ENCODE measurements at places on chromosomes 1 and 21.

- DNase-seq: no peak
These were observed 87.5 kb upstream of the RGS1 start for GRCh38 chr1:192488058-192488457.

DNA sequence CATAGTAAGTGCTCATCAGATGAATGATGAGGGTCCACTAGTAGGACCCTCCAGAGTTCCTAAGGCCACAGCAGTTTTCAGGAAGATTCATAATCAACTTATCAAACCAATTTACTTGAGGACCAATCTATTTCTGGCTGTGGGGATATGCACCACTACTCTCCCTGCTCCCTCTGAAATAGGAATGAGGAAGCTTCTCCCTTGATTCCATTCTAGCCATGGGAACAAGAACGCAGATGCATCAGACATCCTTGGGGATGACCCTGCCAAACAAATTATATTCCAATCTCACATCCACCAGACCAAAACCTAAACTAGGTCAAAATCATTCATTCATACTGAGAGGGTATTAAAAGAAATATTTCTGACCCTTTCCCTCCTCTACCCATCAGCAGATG, 31.5 kb downstream of the JAK1 start:
- DNase-seq: no peak

DNA sequence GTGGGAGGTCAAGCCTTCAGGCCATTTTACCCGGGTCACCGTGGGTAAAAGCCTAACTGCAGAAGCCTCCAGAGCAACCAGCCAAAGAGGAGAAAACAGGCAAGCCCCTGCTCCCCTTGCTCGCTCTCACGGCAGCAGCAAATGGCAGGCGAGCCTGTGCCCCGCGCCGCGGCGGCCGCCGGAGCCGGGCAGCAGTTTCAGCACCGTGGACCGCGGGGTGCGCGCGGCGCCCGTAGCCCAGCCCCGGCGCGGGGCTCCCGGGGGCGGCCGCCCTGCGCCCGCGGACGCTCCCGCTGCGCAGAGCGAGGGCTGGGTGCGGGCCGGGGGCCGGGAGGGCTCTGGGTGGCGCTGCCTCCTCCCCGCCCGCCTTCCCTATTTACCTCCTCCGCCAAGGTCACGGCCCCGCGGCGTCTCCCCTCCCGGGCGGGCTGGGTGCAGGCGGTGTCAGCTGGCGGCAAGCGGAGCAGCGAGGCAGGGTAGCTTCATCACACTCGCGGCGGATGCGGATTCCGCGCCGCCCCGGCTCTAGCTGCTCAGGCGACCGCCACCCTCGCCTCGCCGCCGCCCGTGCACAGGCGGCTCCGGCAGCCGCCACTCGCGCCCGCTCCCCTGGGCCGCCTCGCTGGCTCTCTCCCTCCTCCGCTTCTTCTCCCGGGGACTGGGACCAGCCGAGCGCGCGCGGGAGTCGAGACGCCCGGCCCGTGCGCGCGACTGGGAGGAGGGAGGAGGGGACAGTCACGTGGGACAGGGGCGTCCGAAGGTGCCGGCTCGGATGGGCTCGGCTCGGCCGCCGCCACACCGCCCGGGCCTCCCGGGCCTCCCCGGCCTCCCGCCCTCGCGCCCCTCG, at the start of gene RGS7:
Gene RGS7 (minus strand): TSS at position 687 of the 847 bp plus-strand sequence.
- DNase-seq: peak; percentile 34

- no peak for DNase-seq
These were observed 18.8 kb downstream of the PIK3C2B start for GRCh38 chr1:204475656-204476432.

DNA sequence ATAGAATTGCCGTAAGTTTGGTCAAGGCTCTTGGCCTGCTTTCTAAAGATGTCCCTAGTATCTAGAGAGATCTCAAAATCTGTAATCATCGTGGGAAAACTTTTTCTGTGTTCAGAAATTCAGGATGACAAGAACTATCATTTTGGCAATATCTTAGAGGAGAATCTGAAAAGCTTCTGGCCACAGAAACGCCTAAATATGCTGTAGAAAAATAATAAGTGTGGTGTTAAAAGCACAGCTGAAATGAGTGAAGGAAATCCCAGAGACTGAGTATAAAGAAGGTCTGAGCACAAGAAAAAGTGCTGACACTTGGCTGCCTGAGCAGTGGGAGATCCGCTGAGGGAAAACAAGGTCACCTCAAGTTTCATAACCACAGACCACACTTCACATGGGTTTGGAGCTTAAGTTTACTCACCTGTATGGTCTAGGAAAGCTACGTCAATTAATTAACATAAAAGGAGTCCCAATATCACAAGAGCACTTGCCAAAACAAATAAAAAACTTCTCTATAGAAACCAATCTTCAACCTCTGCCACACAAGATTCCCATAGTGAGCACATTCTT, 235.2 kb upstream of the IRF2BP2 start:
- DNase-seq: no peak

GRCh38 chr1:156845055-156845952, 13.6 kb downstream of the INSRR start:
- DNase-seq: no peak

DNA sequence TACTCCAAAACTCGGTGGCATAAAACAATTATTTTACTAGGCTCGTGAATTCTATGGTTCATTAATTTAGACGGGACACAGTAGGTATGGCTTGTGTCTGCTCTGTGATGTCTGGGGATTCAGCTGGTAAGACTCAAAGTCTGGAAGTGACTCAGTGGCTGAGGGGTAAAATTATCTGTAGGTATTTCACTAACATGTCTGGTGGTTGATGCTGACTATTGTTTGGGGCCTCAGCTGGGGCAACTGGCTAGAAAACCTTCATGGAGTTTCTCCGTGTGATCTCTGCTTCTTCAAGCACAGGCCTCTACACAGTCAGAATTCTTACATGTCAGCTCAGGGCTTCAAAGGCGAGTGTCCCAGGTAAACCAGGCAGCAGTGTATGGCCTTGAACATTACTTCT, 41.2 kb upstream of the KLF17 start:
- DNase-seq: no peak

DNA sequence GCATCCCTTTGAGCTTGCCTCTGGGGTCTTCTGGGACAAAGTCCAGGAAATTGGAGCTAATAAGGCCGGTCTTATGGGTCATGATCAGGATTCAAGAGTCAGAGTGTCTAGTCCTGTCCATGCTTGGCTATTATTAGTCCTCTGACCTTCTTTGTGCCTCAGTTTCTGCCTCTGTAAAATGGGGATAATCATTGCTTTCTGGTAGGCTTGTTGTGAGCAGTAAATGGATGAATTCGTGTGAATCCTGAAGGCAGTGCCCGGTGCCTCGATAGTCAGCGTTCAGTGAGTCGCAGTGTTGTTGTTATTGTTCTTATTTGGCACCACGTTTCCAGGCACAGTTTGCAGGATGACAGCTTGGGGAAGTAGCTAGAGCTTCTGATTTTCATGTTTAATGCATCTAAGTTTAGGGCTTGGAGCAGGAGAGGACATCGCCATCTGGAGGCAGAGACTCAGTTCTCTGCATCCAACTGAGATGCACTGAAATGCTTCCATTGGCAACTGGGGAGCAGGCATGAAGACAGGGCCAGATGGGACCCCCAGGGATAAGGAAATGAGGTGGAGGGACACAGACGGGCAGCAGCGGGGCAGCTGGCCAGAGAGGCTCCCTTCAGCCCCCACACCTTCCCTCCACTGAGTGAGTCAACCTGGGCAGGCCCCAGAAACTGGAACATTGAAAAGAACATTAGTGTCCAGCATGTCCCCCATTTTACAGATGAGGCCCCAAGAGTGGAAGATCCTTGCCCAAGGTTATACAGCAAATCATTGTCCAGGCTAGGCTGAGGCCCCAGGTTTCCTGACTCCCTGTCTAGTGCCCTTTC, 160.3 kb downstream of the PTPRU start:
- DNase-seq: no peak

DNA sequence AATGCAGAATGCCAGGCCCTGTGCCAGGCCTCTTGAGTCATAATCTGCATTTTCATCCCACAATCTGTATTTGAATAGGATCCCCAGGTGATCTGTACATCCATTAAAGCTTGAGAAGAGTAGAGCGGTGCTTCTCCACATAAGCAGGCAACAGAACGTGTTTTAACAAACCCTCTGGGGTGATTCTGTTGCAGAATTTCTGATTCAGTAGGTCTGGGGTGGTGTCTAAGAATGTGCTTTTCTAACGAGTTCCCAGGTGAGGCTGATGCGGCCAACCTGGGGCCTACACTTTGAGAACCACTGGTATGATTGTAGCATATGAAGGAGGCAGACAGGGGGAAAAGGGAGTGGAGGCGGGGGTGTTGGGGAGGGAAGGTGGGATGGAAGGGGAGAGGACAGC, 78.4 kb upstream of the POU3F1 start:
- no peak for DNase-seq

DNA sequence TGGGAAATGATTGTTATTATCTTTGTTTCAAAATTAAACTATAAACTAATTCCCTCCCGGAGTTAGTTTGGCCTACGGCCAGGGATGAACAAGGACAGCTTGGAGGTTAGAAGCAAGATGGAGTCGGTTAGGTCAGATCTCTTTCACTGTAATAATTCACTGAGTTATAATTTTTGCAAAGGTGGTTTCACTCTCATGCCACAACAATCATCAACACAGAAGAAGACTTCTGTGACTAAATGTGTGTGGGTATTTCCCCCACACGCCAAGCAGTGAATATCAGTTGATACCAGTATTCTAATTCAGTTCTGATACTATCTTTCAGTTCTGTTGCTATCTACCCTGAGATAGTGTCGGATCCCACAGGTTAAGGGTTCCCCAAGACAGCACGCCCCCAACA, 215.1 kb downstream of the S1PR1 start:
- DNase-seq: no peak

GRCh38 chr1:205670611-205671430, 9.5 kb downstream of the SLC45A3 start:
- no peak for DNase-seq

DNA sequence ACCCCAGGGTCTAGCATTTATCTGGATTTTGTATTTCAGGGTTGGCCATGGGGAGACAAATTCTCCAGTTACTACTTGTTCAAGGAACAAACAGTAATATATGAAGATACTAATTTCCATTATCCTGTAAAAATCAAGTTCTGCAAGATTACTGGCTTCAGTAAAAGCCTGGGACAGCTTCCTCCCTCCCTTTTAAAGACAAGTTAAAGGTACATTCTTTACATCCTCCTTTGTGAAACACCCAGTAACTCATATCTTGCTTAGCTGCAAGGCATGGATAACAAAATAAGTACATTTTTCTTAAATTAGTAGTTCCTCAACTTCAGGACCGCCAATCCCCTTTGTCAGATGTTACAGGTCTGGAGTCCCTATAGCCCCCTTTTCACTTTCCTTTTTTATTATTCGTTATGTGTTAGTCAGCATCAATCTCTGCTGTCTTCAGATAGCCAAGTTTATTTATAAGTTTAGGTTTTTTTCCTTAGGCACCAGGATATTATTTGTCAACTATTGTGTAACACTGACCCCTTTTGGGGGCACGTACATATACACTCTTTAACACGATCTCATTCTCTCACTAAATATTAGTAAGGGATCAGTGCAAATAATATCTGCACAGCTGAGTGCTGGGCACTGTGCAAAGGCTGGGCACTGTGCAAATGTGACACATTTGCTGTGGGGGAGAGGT, 9.8 kb downstream of the ERRFI1 start:
- DNase-seq: no peak

DNA sequence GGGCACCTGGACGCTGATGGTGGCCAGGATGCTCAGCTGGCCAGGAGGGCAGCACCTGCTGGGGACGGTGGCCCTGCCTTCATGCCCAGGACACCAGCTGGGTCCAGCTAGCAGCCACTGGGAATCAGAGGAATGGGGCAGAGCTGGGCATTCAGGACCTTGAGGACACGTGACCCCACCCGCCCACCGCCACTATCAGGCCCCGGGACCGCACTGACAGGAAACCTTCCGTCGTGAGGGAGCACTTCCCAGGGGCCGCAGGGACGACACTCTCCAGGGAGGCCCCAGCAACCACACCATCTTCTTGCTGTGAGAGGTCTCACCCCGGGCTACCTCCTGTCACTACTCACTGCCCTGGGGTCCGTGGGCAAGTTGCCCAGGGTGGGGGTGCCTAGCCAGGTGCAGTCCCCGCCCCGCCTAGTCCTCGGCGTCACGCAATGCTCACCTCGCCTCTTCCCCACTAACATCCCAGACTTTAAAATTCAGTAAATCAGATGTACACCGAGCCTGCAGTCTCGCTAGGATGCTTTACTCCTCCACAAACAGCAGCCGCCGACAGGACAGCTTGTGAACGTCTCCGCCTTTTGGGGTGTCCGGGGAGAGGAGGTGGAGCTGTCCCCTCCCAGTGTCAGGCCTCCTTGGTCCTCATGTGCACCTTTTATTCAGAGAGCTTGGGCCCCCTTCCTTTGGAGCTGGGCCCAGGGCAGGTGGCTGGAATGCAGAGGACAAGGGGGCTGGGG, 4.9 kb downstream of the VWA1 start:
- no peak for DNase-seq

- DNase-seq: no peak
These were observed 115.3 kb downstream of the RUNX1 start for GRCh38 chr21:34933609-34934335.

GRCh38 chr21:34916446-34916845, 132.7 kb downstream of the RUNX1 start:
- no peak for DNase-seq

DNA sequence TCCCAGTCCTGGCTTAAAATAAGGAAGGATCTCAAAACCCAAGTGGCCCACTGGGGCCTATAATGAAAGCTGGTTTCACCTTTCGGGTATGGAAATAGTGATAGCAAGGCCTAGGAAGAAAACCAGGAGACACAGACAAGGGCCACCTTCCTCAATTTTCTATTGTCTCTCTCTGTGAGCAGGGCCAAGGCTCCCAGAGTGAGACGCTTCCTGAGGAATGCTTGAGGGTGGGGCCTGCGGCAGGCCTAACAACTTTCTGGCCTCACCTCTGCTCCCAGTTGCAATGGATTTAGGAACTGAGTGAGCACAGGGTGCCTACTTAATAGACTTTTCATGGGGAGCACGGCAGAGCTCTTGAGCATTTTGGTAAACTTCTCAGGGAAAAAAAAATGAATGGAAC, 300.9 kb downstream of the ASTN1 start:
- DNase-seq: no peak

- no peak for DNase-seq
These were observed 399.5 kb downstream of the MATN1 start for GRCh38 chr1:30323841-30324240.
